ENCODE measurements at places on chromosomes 1 and 21.

- no peak for DNase-seq
Measured at GRCh38 chr1:11882814-11883538, 24.2 kb upstream of the NPPB start.

- no peak for DNase-seq
Measured at GRCh38 chr1:150808846-150809245, 786 bp upstream of the CTSK start.

- DNase-seq, result no peak
Measured at GRCh38 chr1:234488054-234489006, 9.4 kb upstream of the TARBP1 start.

GRCh38 chr1:193212637-193213036 is 26.2 kb upstream of the B3GALT2 start:
- DNase-seq, result no peak

- no peak for DNase-seq
Measured at GRCh38 chr1:175906370-175906769, 163.0 kb upstream of the TNR start.

DNA sequence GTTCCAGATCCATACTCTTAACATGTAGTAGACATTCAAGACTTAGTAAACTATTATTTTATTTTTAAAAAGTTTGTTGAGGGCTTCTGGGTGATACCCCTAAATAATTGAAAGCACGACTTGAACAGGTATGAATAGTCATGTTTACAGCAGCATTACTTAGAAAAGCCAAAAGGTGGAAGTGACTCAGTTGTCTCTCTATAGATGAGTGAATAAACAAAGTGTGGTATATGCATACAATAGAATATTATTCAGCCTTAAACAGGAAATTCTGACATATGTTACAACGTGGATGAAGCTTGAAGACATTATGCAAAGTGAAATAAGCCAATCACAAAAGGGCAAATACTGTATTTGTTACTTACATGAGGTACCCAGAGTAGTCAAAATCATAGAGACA is 26.5 kb downstream of the TSNAX start:
- no peak for DNase-seq

DNA sequence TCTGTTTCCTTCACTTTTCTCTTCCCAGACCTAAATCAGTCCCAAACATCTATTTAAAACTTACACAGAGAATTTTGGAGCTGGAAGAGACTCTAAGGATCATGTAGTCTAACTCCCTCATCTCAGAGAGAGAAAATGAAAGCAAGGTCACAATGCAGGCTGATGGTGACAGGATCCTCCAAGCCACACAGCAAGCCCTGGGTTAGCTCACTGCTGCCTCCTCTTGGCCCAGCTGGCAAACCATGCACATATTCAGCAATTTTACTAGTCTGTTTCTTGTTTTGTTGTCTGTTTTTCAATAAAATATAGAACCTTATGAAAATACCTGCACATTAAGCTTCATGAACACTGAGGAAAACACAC is 27.7 kb upstream of the LY9 start:
- DNase-seq, result no peak

DNA sequence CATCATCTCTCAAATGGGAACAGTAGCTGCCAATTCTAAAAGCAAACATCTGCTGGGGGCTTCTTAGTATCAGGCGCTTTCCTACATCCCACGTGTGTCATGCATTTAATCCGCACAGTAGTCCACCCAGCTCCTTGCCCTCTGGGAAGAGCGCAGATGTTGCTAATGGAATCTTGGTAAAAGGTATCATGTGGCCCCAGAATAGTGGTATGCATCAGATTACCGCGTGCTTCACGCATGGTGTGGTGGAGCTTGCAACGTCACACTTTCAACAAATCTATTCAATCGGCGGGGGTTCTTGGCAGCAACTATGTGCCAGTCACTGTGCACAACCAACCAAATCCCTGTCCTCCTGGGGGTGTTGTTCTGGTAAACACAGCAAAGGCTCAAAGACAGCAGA is 141.0 kb downstream of the HIVEP3 start:
- DNase-seq, result no peak
